Left cardiac atrium (tissue), 4 donors: ENCODE measurements at places on chromosomes 3 and 15. TPM values are rescaled to one million over a fixed set of nuclear protein-coding genes. Genes with fewer than 3 reads are reported as not detected.

The LRTM1 gene
- total RNA-seq, result not detected

The KPNA1 gene
- total RNA-seq, result 44.3 TPM

The TNFSF10 gene
- 12.7 TPM for total RNA-seq

The UBE2E2 gene
- total RNA-seq, result 54.0 TPM

The ABCC5 gene
- total RNA-seq, result 69.2 TPM

The GPR160 gene
- 1.6 TPM for total RNA-seq

The UROC1 gene
- not detected for total RNA-seq

DNA sequence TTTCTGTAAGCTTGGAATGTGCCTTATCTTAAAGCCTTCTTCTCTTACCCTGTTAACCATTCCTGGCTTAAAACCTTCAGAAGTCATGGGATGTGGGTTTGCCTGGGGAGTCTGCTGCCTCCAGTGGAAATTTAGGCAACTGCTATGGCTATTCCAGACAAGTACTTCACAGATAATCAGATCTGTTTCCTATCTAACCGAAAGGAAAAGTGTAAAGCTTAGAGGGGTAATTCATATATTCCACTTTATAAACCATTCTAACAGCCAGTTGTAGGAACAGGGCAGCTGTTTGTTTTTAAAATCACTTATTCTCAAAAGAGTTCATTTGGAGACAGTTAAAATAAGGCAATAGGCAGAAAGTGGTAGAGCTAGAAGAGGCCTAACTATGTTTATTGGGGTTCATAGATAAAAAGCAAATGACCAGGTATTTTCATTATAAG lies 219.9 kb downstream of the TCF12 start:
- no peak for DNase-seq

DNA sequence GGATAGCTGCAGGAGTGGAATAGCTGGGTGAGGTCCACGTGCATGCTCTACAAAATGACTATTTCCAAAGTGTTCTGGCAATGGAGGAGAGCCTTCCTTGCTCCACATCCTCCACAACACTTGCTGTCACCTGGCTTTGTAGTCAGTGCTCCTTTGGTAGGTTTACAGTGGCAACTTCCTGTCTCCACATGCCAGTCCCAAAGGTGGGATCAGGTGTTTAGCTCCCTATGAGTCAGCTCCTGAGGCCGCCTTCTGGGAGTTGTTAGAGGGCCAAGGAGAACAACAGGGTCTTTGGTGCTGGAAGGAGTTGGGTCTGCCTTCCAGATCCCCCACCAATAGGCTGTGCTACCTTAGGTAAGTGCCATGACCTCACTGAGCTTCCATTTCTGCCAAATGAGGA lies 15.3 kb upstream of the LIMD1 start:
- no peak for DNase-seq

GRCh38 chr15:48494631-48495030 lies 150.9 kb downstream of the FBN1 start:
- no peak for DNase-seq

GRCh38 chr3:81308306-81308705 lies 453.1 kb downstream of the GBE1 start:
- DNase-seq, result no peak
